Suppressor macrophage treated with lipopolysaccharide for 1 hour (primary cell): ENCODE measurements at places on chromosomes 13 and 19.

DNA sequence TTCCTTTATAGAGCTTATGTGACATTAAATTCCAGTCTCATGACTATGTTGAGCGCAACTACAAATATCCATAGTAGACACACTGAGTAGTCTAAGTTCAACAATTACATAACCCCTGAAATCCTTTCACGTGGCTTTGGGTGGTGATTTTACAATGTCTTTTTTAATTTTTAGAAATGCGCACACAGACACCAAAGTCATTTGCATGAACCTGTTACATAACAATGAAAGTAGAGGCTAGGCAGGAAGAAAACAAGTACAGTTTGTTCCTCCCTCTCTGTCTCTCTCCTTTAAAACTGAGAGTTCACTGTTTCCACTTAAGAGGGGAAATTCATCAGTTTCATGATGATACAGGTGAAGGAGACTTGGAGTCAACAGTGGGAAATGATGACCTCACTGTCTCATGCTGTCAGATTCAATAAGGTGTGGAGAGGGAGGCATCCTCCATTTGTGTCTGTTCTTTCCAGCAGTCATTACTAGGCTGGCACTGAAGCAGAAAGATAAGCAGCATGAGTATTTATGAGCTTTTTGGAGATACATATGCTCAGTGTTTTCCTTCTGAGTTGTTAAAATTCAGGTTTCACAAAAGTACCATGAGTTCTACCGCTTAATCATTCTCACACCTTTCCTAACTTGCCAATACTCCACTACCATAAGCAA lies 201.8 kb downstream of the LHFPL6 start:
- peak; percentile 48 for DNase-seq

DNA sequence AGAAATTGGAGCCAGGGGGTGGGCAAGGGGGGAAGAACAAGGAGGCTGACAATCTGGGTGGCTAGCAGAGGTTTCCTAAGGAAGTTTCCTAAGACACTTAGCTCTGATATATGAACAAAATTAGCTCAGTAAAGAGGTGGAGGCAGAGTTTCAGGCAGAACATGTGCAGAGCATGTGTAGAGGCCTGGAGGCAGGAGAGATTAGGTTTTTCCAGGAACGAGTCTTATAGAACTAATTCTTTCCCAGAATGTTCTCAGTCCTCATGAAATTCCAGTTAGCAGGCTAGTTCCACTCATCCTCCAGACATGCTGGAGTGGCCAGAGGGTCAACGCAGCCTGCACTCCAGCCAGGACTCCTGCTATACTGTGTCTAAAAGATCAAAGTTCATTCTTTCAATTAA lies 184.7 kb downstream of the LACC1 start:
- DNase-seq, result no peak

GRCh38 chr13:109989155-109989554 lies 202.8 kb upstream of the IRS2 start:
- no peak for DNase-seq

GRCh38 chr13:39685652-39686051 lies 30.2 kb downstream of the COG6 start:
- DNase-seq, result peak; percentile 60

GRCh38 chr19:18233224-18233825 lies 7.1 kb upstream of the PDE4C start:
- DNase-seq, result peak; percentile 49

GRCh38 chr13:48595431-48596429 lies 58.0 kb upstream of the CYSLTR2 start:
- DNase-seq, result peak; percentile 81

GRCh38 chr13:48979892-48980291 lies 4.2 kb downstream of the FNDC3A start:
- DNase-seq, result peak; percentile 76

- no peak for DNase-seq
Observed at GRCh38 chr13:107753748-107754147, 461.6 kb downstream of the LIG4 start.

DNA sequence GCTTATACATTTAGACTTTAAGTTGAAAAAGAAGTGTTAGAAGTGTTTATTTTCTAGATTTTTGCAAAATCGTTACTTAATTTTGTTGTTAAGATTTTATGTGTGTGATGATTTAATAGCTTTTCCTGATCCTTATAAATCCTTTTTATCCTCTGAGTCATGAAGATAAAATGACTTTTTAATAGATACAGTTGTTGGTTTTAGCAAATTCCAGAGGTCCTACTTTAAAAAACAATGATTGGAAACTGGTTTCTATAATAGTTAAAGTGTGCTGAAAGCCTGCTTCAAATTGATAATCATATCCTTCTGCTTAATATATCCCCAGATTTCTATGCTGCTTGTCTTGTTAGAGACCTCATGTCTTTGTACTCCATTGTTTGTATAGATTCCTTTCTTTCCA lies 39.0 kb downstream of the RNASEH2B start:
- DNase-seq, result no peak

DNA sequence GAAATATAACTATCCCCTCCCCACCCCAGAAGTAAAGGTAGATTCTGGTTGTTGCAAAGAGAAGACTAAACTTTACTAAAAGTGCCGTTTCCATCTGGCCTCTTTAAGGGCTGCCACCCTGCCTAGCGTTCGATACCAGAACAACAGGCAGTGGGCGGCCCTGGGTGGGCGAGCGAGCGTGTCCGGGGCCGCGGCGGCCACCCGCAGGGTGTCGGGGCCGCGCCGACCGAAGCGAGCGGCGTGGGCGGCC lies 2.6 kb downstream of the FGF9 start:
- peak; percentile 47 for DNase-seq
